ENCODE measurements at places on chromosomes 7 and 10.

GRCh38 chr7:41222746-41223145 lies 480.1 kb downstream of the INHBA start:
- DNase-seq, result no peak

- no peak for DNase-seq
Observed at GRCh38 chr7:150790416-150791075, 9.6 kb downstream of the TMEM176B start.

GRCh38 chr10:92699193-92699517 lies 9.4 kb downstream of the HHEX start:
- no peak for DNase-seq

- DNase-seq, result no peak
Observed at GRCh38 chr7:75889826-75890225, 11.0 kb downstream of the RHBDD2 start.

- DNase-seq, result no peak
Observed at GRCh38 chr10:22821501-22821900, 106.4 kb upstream of the ARMC3 start.

GRCh38 chr7:18086165-18087025 lies 58.7 kb upstream of the PRPS1L1 start:
- DNase-seq, result peak; percentile 25

GRCh38 chr7:134189559-134189958 lies 62.4 kb downstream of the LRGUK start:
- no peak for DNase-seq

GRCh38 chr7:13898957-13899670 lies 90.4 kb downstream of the ETV1 start:
- no peak for DNase-seq

DNA sequence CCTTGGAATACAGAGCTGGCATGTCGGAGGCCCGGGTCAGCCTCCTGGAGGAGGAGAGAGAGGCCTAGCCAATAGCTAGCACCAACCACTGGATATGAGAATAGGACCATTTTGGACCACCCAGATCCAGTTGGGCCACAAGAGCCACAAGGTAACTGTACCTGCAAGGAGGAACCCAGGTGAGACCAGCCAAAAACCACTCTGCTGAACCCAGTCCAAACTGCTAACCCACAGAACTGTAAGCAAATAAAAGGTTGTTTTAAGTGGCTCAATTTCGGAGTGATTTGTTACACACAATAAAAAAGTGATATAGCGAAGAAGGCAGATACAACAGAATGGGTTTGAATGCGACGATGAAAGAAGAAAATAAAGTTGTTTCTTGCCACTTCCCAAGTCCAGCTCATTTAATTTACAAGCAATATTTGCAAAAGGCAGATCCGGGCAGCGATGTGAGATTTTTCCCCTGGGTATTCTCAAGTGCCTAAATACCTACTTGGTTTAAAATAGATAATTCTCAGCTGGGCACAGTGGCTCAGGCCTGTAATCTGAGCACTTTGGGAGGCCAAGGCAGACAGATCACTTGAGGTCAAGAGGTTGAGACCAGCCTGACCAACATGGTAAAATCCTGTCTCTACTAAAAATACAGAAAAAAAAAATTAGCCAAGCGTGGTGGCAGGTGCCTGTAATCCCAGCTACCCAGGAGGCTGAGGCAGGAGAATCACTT lies 23.1 kb downstream of the ZNF467 start:
- no peak for DNase-seq

DNA sequence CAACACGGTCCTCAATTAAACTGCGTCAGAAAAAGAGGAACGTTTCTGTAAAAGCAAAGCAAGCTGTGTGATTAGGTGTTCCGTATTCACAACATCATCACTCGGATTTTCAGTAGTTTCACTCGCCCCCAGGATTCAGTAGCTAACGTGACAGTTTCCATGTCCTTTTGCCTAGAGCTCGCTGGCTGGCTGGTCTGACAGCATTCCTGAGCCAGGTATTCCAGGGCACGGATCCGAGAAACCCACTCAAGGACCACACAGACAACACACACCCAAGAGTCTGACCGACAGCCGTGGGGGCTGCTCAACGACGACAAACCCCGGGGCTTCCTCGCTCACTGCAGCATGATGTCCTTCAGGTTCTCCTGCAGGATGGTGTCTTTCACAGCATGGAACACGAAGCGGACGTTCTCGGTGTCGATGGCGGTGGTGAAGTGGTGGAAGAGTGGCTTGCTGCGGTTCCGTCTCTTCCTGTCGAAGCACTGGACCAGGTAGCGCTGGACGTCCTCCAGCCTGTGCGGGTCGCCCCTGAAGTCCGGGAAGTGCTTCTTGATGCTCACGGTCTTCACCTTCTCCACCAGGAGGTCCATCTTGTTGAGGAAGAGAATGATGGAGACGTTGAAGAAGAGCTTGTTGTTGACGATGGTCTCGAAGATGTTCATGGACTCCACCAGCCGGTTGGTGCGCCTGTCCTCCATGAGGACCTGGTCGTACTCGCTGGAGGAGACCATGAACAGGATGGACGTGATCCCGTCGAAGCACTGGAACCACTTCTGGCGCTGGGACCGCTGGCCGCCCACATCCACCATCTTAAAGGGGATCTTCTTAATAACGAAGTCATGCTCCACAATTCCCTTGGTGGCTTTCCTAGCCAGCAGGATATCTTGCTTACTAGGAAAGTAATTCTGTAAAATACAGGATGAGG lies 43.1 kb downstream of the AMZ1 start:
- no peak for DNase-seq

DNA sequence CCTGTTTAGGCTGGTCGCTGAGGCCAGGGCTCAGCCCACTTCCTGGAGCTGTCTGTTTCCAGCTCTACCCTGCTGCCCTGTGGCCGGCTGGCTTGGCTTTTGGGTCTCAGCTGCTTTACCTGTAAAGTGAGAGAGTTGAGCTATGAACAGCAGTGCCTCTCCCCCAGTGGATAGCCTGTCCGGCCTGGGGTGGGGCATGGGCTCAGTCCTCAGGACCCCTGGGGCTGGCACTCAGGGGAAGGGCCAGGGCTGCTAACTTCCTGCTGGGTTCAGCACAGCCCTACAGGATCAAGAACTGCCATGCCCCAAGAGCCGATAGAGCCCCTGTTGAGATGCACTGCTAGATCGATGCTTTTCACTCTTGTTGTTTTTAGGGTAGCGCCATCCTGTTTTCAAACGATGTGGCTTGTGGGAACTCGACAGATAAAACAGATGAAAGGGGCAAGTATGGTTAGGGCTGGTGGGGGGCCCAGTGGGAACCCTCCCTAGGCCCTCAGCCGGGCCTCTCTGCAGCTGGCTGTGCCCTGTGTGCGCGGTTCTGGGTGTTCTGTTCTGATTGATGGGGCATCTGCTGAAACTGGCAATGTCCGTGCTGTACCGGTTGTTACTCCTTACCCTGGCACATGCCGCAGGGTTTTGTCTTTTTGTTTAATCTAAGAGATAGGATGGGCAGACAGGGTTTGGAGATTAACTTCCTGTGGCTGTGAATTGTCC lies 10.0 kb upstream of the SFRP5 start:
- DNase-seq, result no peak

GRCh38 chr10:127740596-127740995 lies 3.6 kb downstream of the FOXI2 start:
- DNase-seq, result no peak

DNA sequence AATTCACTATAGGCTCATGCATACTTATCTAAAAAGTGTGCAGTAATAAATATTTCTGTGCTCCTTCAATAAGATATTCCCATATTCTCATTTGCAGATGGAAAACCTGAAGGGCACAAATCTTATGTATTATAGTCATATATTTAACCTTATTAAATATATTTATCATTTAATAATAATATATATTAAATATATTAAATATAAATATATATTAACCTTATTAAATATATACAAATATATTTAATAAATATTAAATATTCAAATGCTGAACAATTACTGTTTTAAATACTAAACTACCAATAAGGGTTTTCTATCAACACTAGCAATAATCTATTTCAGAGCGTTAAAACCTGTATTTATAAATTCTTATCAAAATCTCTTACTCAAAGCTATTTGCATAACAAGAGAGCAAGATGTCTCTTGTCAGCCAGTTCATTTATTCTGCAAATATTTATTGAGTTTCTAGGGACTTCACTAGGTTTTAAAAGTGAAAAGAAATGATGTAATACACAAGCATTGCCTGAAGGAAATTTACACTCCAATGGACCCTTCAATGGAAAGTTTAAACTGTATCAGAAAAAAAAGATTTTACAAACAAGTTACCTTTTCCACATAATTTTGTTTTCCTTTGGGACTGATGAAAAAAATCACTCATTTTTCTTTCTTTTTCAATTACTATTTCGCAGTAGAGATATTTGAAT lies 159.2 kb downstream of the AGMO start:
- DNase-seq, result no peak

DNA sequence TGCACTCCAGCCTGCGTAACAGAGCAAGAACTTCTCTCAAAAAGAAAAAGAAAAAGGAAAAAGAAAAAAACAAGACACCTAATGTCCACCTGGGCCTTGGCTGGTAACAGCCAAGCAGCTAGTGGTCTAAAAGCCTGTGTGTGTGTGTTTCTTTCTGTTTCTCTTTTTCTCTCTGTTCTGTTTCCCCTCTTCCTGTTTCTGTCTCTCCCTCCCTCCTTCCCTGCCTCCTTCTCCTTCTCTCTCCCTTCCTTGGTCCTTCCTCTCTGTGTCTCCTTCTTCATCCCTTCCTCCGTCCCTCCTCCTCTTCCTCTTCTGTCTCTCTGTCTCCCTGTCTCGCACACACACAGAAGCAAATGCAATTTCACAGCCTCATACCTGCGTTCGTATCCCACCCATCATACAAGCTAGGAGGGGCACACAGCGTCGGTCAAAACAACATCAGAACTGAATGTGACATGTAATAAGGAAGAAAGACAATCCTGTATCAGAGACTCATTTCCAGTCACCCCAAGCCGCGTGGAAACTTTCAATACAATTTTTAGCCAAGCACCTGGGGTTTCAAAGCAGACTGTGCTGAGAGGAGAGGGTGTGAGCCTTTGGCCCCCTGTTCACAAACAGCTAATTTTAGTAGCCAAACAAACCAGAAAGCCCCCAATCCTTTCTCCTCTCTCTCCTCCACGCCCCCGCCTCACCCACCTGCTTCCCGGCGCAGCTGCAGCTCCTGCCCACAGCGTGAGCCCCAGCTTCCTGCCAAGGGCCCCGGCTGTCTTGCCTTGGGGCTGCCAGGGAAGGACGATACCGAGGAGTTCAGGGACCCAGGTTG lies 50.2 kb upstream of the GNA12 start:
- peak; percentile 31 for DNase-seq

- DNase-seq, result no peak
Observed at GRCh38 chr10:117334926-117335325, 40.3 kb downstream of the PDZD8 start.

DNA sequence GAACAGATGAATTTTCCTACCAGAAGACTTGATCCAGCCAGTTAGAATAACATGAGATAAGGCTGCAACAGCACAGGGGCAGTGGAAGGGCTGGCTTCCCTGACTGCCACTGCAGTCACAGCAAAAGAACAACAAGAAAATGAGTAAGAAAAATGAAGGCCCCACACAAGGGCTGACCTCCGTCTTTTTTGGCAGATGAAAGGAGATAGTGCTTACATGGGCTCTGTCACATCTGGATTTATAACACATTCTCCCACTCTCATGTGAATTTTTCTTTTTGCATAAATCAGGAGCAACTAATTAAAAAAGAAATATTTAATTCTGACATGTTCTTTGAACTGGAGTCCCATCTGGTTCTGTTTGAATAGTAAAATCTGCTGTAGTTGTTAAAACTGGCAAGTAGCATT lies 99.6 kb downstream of the NRP1 start:
- no peak for DNase-seq

DNA sequence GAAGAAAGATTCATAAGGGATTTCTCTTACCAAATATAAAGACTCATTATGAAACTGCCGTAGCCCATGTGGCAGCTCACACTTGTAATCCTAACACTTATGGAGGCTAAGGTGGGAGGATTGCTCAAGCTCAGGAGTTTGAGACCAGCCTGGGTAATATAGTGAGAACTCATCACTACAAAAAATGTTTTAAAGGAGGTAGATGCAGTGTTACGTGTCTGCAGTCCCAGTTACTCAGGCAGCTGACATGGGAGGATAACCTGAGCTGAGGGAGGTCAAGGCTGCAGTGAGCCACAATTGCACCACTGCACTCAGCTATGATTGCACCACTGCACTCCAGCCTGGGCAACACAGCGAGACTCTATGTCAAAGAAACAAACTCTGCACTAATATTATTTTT lies 18.1 kb upstream of the DNA2 start:
- no peak for DNase-seq

DNA sequence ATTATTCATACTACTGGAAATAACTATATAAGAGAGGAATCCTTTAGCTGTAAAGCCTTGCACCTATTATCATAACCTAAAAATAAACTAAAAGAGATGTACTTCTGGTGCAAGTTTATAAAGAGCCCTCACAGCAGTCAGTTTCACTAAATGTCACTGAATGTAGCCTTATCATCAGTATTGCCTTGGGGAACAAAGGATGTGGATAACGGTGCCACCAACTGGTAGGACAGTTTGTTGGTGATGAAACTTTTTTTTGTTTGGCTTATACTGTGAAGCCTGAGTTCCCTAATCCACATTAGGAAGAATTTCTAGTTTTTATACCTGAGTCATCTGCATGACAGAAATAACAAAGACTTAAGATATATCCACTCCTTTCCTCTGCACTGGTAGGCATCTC lies 117.9 kb upstream of the COL1A2 start:
- no peak for DNase-seq

GRCh38 chr10:33155720-33156638 lies 178.5 kb downstream of the NRP1 start:
- DNase-seq, result peak; percentile 59

GRCh38 chr7:90850471-90850870 lies 254.3 kb downstream of the CDK14 start:
- no peak for DNase-seq

DNA sequence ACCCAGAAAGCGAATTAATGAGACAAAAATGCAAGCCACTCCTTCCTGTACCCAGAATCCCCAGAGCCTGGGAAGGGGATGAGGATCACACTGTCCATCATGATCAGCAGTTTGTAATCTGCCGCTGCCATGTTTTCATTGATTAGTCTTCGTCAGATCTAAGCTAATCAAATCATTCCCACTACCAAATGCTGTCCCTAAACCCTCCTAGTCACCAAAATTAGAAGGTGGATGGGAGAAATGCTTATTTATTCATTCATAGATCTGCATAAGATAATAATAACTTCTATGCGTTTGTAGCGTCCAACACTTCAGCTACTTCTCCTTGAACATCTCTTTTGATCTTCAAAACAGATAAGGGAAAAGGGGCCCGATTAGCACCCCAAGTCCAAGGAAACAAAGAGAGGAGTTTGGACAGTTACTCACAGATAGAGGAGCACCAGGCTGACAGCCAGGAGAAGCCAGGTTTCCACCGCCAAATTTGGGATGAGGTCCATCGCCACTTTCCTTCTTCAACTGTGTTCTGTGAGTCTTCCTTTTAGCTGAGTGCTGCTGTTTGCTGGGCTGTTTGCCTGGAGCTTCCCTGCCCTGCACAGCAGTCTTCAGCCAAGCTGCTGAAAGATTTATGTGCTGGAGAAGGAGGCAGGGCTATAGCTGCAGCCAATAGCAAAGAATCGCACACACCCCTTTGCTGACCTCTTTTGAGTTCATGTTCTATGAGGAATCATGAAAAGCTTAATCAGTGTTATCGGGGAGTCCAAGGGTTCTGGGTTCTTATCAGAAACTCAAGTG lies at the start of gene CYP3A5:
CYP3A5 (minus strand) TSS at position 597 of the 792 bp plus-strand sequence; CDS start at position 497, 100 bp downstream.
- DNase-seq, result no peak
